ENCODE measurements at places on chromosomes 7 and 10. TPM values are rescaled to one million over a fixed set of nuclear protein-coding genes. Genes with fewer than 3 reads are reported as not detected.

- DNase-seq: no peak
Observed at GRCh38 chr7:4240520-4241303, 441.4 kb upstream of the FOXK1 start.

Gene CXCL12
- not detected for total RNA-seq

- peak; percentile 70 for DNase-seq
Observed at GRCh38 chr7:128791121-128791971, at the start of gene CCDC136. Gene CCDC136 (plus strand): TSS chr7:128791968. CDS start chr7:128792412, 444 bp downstream.

GRCh38 chr7:150965273-150965830, 12.8 kb downstream of the KCNH2 start:
- DNase-seq: no peak

DNA sequence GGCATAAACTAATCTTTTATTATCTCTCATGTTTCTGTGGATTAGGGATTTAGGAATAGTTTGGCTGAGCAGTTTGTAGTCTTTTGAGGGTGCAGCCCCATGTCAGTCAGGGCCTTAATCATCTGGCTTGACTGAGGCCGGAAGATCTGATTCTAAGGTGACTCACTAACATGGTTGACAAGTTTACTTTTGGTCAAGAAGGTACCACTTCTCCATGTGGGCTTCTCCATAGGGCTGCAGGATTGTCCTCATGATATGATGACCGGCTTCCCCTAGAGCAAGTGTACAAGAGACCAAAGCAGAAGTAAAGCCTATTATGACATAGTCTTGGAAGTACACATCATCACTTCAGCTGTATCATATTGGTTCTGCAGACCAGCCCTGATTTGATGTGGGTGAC, 45.9 kb upstream of the OIT3 start:
- no peak for DNase-seq

Gene CYP3A5
- total RNA-seq: not detected

DNA sequence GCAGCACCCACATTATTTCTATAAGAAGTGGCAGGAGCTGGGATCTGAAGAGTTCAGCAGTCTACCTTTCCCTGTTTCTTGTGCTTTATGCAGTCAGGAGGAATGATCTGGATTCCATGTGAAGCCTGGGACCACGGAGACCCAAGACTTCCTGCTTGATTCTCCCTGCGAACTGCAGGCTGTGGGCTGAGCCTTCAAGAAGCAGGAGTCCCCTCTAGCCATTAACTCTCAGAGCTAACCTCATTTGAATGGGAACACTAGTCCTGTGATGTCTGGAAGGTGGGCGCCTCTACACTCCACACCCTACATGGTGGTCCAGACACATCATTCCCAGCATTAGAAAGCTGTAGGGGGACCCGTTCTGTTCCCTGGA, 874 bp upstream of the RBP3 start:
- DNase-seq: no peak

Gene ZNF33B
- total RNA-seq: 7.6 TPM

GRCh38 chr7:140698477-140698876, 2.0 kb downstream of the NDUFB2 start:
- DNase-seq: no peak

- DNase-seq: no peak
Observed at GRCh38 chr10:94125856-94126255, 132.1 kb downstream of the PLCE1 start.
